Stimulated activated CD4-positive, alpha-beta T cell treated with anti-CD3 and anti-CD28 coated beads, TNF-alpha, amount 100 ng/mL, for 4 hours (primary cell): ENCODE measurements at places on chromosomes 6 and 20.

DNA sequence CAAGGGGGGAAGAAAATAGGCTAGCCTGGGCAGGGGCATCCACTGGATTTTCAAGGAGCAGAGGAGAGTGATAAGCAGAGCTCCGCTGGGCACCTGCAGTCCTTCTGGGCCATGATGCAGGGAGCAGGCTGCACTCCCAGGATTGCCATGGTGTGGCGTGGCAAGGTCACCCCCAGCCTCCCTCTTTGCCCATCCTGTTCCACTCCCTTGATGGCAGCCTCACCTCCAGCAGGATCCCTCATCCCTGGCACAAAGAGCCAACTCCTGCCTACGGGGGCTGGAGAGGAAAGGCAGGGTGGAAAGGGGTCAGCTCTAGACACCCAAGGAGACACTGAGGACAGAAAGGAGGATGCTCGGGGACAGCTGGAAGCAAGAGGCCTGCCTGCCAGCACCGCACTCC is 22.4 kb upstream of the MYMX start:
- DNase-seq: no peak

DNA sequence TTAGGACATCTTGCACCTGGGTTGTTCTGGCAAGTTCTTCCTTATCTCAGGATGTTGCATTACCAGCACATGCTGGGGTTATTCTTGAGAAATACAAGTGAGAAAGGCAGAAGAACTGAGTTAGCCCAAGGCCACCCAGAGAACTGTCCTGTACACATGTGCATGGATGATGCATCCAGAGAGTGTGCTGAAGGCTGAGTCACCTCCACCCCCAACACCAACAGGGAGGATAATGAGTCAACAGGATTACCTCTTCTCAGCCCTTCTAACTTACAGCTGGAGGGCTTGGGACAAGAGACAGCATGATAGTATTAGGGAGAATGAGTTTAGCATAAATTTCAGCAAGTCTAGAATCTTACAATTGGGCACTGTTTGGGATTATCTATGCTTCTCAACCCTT is 8.5 kb downstream of the SCGN start:
- no peak for DNase-seq

DNA sequence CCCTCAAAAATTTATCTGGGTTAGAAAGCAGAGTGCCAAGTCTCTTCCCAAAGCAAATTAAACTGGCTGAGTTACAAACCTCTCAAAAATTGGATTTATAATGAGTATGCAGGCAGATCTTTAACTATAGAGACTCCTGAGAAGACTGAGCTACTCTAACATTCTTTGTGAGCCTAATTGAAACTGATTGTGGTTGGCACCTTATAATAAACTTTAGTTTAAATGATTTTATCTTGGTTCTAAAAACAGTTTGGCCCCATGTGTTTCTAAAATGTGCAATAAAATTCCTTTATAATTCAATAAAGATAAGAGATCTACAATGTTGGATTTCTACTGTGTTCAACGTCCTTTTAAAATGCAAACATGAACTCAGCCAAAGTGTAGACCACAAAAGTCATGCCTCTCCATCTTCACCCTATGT is 480.2 kb upstream of the RNF217 start:
- DNase-seq: no peak

- no peak for DNase-seq
Measured at GRCh38 chr6:38937839-38938613, 110.6 kb upstream of the GLP1R start.

DNA sequence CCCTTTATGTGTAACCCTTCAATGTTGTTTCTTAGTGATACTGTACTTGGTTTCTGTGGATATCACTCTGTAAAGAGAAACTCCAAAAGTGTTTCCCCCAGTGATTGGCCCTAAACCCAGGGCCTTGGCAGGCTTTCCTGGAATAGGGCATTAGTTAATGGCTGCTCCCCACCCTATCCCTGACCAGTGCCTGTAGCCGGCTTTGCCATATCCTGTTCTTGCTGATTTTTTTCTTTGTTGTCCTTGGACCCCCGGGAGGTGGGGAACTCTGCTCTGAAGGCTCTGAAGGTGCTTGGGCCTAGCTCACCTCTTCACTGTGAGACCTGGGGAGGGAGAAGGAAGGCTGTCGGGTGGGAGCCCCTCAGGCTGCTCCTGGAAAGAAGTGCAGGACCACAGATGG is 120.1 kb downstream of the TCP11 start:
- no peak for DNase-seq

GRCh38 chr6:168349718-168350210 is 30.2 kb upstream of the DACT2 start:
- no peak for DNase-seq

DNA sequence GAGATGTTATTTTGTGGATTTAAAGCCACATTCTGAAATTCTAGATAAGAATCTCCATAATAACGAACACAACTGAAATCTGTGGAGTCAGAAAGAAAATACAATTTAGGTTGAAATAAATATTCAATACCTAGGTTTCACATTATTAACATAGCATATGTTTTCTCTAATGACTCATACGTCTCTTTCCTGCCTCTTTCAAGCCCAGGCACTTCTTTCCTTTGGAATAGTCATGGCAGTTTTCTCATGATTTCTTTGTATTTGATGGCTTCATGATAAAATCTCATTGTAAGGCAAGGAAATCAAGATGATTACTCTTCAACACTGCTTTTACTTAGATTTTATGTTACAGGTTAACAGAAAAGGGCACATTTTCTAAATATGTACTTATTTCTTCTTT is 803.7 kb downstream of the PHF3 start:
- DNase-seq: no peak

DNA sequence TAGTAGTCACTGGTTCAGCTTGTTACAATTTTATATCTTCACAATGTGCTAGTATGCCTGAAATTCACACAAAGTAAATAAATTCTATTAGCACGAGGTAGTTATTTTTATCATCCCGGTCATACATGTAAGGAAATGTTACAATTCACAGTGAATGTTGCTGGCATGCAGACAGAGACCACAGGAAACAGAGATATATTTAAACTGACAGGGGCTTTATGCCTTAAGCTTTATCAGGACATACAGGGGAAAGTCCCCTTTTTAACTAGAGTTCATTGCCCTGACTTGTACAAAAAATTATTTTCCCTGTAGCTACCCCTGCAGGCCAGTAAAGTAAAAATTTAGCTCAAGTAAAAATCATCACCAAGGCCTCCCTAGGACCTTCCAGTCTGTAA is 712.0 kb upstream of the NRSN1 start:
- DNase-seq: no peak

DNA sequence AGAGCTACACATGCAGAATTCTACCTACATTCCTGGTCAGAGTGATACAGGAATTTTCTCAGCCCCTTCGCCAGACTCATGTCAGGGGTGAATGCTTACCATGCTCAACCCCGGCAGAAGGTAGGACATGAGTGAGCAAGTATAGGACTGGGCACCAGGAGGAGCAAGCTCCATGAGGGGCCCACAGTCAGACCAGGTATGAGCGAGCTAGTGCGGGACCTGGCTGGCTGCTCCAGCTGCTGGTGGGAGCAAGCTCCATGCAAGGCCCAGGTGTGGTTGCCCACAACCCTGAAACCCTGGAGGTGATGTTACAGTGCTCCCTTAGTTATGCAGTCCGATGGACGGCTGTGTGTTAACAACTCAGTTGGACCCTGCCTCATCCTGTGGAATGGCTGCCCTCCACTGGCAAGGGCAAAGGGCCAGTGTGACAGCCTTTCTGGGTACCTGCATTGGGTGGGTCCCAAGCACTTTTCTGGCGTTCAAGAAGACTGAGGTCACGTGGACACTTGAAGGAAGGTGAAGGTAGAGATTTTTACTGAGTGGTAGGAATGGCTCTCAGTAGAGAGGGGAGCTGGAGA is 503.5 kb upstream of the CITED2 start:
- DNase-seq: no peak

DNA sequence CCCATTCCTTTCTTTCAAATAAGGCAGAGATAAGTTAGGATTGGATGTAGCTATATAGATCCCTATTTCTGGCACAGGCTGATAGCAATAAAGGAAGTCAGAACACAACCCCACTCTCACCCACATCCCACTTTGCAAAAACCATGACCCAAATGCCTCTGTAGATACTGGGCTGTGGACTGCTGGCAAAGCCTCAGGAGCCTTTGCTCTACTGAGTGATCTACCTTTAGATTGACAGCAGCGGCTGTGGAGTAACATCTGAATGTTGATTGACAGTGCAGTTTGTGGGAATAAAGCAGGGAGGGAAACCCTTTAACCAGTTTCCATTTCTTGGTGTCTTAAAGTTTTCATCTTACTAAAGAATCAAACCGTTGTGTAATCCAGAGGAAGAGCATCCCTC is 6.7 kb upstream of the TMEM30A start:
- no peak for DNase-seq

DNA sequence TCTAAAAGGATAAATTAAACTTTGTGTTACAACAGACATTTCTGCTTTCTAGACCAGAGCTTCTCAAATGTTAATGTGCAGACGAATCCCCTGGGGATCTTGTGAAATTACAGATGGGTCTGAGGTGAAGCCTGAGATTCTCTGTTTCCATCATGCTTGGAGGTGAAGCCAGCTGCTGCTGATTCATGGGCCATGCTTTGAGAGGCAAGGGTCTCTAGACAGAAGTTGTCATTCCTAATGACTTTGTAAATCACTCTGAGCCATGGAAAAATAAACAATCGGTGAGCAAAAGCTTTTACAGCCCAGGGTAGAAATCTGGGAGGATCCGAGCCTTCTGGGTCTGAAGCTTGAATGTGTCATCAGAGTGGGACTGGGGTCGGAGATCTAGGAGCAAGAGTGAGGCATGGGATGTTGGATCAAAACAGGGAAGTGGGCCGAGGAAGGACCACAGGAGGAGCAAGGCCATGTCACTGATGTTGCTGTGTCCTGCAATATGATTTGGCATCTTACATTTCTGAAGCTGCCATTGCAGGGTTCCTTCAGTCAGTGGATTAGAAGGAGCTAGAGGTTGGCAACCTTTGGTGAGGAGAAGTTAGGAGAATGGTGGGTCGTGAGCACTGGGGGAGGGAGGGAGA is 77.3 kb downstream of the TRMT11 start:
- no peak for DNase-seq

DNA sequence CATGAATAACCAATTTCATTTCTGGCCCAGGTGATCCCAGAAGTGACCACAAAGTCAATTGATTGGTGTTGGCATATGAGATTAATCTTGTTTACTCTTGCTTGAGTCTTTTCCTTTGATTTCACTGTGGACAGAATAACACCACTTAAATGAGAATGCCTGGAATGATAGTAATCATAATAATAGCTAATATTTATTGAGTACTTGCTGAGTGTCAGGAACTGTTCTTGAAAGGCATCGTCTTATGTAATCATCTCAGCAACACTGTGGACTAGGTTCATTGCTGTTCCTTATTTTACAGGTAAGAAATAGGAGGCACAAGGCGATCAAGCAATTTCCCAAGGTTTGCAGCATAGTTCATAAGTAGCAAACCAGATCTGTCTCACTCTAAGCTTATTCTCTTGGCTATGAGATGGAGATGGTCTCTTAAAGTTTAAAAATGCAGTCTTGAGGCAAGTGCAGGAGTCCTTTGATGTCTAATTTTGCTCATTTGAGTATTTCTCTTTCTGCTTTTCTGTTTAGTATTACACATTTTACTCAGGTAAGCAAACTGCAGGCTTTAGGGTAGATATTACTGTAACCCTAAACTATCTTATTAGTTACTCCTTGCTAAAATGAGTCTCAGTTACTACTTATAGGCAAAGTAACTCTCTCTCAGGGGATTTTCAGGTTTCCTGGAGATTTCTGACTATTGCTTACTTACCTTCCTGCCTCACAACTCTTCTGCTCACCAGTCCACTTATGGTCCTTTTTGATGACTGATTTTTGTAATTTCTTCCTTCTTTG is 6.3 kb downstream of the ADGRG6 start:
- DNase-seq: no peak
